Astrocyte of the hippocampus (primary cell): ENCODE measurements at places on chromosomes 5 and 9.

DNA sequence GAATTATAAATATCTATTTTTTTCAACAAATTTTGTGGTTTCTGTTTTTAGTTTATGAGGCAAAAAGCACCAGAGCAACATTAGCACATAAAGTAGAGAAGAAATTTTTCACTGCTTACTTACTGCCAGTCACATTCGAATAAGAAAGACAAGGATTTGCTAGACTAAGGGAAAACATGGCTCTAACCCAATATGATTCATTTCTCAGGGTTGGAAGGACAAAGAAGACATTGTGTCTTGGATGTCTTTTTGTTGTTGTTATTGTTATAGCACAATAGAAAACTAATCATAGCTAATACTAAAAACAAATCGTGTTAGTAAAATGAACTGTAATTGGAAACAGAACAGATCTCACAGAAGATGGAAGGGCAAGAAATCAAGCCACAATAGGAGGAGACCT, 90.9 kb upstream of the SLCO6A1 start:
- DNase-seq = peak; percentile 57

DNA sequence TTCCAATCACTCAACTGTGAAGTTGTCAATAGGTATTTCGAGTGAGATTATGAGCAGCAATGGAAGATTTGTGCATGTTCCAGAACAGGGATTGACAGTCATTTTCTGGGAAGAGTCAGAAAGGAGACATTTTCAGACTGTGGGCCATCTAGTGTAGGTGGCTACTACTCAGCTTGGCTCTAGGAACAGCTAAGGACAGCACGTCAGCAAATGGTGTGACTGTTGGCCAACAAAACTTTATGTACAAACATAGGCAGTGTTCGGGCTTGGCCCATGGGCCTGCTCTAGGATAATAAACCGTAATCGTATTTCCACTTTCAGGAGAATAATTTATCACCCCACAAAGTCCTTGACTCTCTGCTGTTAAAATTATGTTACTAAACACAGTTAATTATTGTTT, 143.6 kb downstream of the ADCY2 start:
- no peak for DNase-seq

DNA sequence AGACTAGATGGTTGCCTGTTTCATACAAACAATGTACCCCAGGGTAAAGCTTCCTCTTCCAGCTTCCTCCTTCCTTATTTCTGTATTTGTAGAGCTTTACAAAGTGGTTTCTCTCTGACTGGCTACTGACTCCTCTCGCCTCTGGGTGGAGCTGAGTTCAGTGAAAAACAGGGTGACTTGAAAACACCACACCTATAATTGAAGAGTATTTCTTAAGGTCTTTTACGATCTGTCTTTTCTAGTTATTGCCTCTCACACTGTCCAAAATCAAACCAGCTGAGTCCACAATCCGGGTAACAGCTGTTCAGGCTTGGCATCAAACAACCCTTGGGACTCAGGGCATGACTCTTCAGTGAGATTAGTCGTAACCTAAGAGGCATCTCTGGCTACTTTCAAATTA, 200.4 kb downstream of the ARRDC3 start:
- no peak for DNase-seq

DNA sequence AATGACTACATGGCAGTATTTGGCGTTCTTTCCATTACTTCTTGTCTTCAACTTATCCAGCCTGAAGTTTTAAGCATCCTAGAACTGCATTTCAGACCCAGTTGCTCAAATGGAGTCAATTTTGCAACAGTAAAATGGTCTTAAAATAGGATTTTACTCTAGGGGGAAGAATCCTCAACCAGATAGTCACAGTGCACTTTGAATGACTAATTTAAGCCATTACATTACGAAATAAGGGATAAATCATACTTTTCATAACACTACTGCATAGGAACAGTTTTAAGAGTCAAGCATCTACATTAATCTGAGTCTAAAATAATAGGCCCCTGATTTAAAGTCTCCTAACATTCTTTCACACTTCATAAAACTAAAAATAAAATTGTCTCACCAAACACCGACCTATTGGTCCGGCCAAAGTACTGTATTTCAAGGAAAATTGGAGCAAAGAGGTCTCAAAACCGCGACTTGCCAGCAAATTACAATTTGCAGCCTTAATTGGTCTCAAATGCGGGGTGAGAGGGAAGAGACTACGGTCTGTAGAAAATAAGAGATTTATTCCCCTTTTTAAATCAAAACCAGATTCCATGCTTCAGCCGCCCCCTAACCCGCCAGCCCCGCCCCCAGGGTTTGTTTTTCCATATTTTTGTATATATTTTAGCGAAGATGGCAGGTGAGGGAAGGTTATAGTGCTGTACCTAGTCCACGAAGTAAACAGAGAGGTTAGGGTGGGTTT, 1.2 kb upstream of the SMARCA2 start:
- DNase-seq = no peak

GRCh38 chr5:5140479-5141338, 579 bp downstream of the ADAMTS16 start:
- peak; percentile 45 for DNase-seq

- no peak for DNase-seq
Measured at GRCh38 chr5:116746668-116747067, 172.0 kb upstream of the SEMA6A start.

GRCh38 chr9:121038362-121038761, 11.7 kb downstream of the C5 start:
- no peak for DNase-seq

GRCh38 chr5:149215478-149216090, 56.1 kb upstream of the AFAP1L1 start:
- no peak for DNase-seq

GRCh38 chr9:112332674-112332976, 794 bp downstream of the PTBP3 start:
- no peak for DNase-seq

- DNase-seq = peak; percentile 66
Measured at GRCh38 chr9:89138463-89139390, 39.9 kb downstream of the SHC3 start.

DNA sequence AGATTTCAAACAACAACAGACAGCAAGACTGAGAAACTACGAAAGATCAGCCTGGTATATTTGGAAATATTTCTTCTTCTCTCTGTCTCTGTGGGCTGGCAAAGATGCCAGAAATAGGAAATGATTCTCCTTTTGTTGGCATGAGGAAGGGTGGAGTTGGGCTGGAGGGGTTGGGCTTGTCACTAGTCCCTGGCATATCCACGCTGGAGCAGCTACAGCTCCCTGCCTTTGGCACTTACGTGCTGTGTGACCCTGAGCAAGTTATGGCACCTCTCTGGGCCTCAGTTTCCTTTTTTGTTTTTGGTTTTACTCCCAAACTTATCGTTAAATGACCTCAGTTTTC, 354 bp upstream of the KCNMB1 start:
- no peak for DNase-seq

DNA sequence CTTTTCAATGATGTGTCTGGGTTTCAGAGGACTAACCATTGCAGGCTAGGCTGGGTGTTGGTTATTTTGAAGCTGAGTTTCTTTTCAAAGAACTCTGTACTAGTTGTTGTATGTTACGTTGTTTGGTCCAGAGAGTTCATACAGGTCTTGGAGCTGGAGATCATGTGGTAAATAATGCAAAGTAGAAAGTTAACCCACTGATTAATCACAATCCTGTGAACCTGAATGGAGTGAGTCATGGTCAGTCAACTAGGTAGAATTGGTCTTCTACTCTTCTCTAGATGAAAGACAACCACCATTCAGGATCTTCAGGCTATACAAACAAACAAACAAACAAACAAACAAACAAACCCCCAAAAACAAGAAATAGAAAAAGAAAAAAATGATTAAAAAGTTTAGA, 388.9 kb upstream of the ACTBL2 start:
- DNase-seq = no peak

DNA sequence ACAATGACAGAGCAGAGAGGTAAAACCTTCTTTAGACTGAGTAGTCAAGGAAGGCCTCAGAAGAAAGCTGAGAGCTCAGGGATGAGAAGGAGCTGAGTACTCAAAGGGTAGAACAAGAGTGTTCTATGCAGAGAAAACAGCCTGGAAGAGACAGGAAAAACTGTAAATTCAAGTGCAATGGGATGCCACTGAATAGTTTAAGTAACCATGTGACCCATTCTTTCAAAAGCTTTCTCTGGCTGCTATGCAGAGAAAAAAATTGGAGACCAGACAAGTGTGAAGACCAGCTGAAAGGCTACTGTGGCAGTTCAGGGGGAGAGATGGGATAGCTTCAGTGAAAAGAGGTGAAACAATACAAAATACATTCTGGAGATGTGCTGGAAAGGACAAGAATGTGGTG, 61.3 kb upstream of the RNF38 start:
- DNase-seq = peak; percentile 45

GRCh38 chr5:171989276-171989675, 17.2 kb downstream of the FBXW11 start:
- DNase-seq = peak; percentile 27

- no peak for DNase-seq
Measured at GRCh38 chr5:175098301-175098700, 345.7 kb downstream of the DRD1 start.
